ENCODE measurements at places on chromosomes 6 and 20.

DNA sequence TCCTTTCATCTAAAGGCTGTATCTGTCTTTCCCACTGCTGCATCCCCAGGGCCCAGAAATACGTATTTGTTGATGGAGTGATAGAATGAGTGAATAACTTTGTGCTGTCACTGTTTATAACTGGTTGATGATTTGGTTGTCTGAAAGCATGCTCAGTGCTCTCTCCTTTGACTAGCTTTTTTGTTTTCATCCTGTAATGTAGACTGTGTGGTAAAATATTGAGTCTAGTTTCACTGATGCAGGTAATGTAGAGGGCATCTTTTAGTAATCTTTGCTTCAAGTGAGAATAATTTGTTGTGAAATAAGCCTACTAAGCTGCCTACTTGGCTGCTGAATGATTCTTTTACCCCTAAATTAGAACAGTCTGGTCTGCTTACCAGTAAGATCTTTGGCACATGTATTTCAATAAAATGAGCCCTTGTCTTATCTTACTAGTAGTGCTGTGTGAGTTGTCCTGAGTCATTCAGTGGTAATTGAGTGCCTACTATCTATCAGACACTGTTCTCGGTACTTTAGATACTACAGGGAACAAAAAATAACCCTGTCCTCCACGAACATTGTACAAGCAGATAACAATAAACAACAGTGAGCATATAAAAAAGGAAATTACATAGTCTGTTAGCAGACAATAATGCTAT, 39.9 kb downstream of the MAPK14 start:
- no peak for DNase-seq

DNA sequence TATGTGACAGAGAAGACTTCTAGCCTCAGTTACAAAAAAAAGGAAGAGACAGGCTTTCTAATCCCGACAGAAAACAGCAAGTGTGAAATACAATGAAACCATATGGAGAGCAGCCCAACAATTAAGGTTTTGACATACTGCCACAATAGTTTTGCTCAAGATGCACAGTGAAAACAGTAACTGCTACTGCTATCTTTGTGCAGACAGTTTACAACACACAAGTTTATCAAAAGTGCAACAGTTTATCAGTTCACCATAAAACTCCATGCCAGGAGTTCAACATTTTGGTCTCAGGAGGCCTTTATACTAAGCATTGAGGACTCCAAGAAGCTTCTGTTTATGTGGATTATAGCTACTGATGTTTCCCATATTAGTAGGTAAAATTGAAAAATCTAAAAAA, 37.6 kb downstream of the GOPC start:
- no peak for DNase-seq

- no peak for DNase-seq
Observed at GRCh38 chr6:161228921-161229591, 44.8 kb downstream of the AGPAT4 start.

GRCh38 chr20:23117738-23118137, 31.6 kb upstream of the CD93 start:
- no peak for DNase-seq

GRCh38 chr20:11797156-11797555, 120.5 kb upstream of the BTBD3 start:
- no peak for DNase-seq

- DNase-seq: no peak
Observed at GRCh38 chr6:159996087-159996622, 27.3 kb downstream of the IGF2R start.

DNA sequence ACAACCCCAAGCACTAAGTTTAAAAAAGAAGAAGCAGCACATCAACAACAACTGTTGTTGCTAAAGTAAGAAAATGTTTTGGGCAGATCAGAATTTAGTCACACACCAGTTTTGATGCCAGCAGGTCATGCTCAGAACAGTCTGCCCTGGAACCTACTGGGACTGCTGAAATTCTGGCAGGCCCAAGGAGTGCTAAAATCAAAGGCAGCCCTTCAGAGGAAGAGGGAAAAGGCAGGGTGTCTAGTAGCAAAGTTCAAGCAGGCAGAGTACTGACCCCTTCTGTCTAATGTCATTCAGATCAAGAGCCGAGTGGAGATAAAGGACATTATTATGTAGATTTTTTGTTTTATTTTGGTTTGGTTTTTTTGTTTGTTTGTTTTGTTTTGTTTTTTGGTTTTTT, 96.6 kb upstream of the LOC128125822 start:
- DNase-seq: no peak

DNA sequence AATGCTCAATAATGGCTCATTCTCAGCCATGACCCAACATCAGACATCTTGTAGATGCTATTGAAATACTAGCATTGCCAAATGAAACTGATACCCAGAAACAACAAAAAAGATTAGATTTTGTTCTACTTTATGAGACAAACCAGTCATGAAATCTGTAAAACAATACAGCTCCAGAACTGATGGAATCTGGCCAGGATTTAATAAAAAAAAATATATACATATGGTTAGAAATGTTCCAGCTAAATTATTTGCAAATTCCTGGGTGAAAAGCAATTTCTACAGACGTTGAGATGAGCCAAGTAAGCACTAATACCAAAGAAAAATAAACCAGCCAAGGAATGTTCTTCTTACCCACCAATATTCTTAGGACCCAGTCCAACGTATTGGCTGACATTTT, 201.3 kb downstream of the EPHA7 start:
- no peak for DNase-seq

DNA sequence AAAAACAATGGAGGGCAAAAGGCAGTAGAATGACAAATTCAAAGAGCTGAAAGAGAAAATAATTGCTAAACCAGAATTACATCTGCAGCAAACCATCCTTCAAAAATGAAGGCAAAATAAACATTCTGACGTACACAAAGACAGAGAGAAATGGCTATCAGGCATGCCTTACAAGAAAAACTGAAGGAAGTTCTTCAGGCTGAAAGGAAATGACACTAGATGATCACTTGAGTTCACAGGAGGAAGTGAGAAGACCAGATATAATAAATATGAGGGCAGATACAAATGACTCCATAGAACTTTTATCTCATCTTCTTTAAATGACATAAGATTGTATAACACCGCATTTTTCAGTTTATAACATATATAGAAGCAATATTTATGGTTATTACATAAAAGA, 30.0 kb downstream of the DZANK1 start:
- DNase-seq: no peak

DNA sequence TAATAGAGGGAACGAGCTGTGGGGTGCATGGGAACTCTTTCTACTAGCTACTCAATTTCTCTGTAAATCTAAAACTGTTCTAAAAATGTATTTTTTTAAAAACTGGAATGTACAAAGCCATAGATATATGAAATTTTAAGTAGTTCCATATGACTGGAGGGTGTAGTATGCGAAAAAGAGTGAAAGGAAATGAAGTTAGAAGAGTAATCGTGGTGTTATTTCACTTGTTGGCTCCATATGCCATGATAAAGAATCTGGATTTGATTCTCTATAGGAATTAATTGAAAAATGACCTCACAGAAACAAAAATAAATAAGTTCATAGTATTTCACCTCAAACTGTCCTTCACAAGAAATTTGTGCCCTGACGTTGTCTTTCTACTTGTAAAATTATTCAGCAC, 500.2 kb downstream of the TENT5A start:
- no peak for DNase-seq

- no peak for DNase-seq
Observed at GRCh38 chr20:6769903-6770785, 2.7 kb downstream of the BMP2 start.

- no peak for DNase-seq
Observed at GRCh38 chr6:45687570-45687969, 309.8 kb upstream of the SUPT3H start.

GRCh38 chr6:119256392-119256791, 93.2 kb downstream of the MAN1A1 start:
- DNase-seq: no peak

GRCh38 chr6:52526634-52527033, 50.2 kb downstream of the TRAM2 start:
- DNase-seq: no peak

DNA sequence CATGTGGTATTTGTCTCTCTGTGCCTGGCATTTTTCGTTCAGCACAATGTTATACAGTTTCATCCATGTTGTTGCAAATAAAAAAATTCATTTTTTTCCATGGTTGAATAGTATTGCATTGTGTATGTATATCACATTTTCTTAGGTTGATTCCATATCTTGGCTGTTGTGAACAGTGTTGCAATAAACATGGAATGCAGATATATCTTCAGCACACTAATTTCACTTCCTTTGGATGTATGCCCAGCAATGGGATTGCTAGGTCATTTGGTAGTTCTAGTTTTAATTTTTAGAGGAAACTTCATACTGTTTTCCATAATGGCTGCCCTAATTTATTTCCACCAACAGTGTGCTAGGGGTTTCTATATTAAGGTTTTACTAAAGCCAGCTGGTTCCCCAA, 52.6 kb downstream of the GFRAL start:
- DNase-seq: no peak

GRCh38 chr20:12053353-12053752, 135.7 kb downstream of the BTBD3 start:
- no peak for DNase-seq

GRCh38 chr20:50928469-50928868, 2.8 kb downstream of the ADNP start:
- DNase-seq: no peak

DNA sequence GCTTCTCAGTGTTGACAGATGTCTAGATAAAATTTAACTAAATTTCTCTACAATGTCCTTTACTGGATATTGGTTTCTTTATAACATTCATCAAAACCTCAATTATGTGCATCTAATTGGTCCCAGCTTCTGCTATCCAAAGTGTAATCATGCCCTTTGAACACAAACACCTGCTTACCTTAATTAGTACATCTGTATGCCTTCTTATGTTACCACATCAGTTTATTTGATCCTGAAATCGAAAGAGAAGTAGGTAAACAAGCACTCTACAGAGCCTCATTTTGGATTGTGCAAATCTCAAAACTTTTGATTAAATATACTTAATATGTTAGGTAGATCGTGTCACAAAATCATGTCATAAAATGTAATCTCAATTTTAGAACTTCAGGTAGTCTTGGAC, 36.5 kb downstream of the TAB2 start:
- peak; percentile 18 for DNase-seq

DNA sequence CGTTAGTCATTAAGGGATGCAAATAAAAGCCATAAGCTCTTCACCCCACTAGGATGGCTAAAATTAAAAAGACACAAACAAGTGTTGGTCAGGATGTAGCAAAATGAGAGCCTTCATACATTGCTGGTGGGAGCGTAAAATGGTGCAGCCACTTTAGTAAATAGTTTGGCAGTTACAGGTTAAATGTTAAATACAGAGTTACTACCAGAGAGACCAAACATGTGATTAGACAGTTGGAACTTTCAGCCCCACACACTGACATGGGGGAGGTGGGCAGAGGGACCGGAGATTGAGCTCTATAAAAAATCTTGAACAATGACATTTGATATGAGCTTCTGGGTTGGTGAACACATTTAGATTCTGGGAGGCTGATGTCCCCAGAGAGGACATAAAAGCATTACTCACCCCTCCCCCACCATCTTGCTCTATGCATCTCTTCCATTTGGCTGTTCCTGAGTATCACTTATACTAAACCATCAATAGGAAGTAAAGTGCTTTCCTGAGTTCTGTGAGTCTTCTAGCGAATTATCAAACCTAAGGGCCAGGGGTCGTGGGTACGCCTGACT, 20.4 kb upstream of the ZNF318 start:
- DNase-seq: no peak

DNA sequence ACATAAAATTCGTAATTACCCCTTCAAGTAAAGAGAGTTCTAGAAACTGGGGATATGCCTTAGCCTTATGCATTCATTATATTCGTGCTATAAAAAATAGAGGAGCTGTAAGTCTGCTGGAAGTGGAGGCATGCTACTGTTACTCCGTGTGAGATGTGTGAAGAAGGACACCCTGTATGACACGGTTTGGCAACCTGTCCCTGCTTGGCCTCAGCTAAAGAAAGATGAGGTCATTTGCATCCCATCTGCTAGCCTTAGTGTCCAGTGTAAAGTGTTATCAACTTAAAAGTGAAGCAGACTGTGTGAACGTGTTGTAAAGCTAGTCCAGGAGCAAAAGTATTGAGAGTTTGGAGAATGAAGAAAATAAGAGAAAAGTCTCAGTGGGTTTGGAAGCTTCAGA, 135.1 kb upstream of the RAB32 start:
- no peak for DNase-seq

DNA sequence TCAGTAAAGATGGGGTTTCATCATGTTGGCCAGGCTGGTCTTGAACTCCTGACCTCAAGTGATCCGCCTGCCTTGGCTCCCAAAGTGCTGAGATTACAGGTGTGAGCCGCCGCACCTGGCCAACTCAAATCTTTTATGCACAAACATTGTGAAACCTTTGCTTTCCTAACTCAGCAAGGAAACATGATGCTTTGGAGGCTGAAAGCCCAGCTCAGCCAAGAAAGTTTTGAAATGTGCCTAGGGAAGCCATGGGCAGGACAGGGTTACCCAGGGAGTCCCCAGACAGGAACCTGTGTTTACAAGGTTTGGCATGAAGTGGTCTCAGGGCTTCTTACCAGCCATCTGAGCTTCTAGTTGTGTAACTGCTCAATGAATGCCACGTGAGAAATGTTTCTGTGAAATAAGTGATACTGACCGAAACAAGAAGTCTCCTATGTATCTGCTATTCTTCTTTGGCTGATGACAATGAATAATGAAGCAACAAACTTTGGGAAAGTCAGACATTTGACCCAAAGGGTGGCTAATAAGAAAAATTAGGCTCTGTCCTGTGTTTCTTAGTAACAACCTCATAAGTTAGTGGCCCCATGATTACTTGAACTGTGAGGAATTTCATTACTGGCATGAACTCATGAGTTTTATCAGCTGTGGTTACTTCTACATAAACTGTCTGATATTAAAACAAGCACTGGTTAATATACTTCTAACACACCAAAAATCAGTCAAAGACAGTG, 163.5 kb downstream of the KIF6 start:
- DNase-seq: no peak

DNA sequence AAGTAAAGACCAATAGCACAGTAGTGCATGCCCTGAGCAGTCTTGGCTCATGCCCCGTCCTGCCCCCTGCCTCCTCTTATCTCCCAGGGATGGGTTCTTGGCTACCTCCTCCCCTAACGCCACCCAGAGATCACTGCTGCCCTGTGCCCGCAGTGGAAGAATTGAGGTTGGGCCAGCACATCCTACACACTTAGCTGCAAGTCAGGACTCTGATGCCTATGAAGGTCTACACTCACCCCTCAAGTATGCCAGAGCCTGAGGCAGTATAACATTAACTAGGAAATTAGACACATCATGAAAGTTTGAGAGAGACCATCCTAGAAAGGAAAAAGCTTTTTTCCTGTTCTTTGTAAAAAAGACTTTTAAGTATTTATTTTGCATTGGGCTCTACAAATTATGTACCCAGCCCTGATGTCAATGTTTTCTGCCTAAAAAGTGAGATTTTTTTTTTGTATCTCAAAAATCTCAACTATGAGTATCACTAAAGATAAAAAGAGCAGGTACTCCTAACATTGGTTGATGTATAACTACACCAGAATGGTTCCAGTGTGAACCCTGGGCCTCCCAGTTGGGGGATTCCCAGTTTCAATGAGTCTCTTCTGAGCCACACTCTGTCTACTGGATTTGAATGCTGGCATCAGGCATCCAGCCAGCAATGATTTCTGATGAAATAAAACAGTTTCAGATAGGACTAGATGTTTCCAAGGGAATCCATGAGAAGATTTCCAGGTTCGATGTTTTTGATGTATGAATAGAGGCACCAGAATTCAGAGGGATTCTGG, 115.4 kb downstream of the ISM1 start:
- DNase-seq: no peak
